SHP77 treated with DMSO at 0.1 percent for 48 hours (cell line): ENCODE measurements at places on chromosomes 6 and 20.

DNA sequence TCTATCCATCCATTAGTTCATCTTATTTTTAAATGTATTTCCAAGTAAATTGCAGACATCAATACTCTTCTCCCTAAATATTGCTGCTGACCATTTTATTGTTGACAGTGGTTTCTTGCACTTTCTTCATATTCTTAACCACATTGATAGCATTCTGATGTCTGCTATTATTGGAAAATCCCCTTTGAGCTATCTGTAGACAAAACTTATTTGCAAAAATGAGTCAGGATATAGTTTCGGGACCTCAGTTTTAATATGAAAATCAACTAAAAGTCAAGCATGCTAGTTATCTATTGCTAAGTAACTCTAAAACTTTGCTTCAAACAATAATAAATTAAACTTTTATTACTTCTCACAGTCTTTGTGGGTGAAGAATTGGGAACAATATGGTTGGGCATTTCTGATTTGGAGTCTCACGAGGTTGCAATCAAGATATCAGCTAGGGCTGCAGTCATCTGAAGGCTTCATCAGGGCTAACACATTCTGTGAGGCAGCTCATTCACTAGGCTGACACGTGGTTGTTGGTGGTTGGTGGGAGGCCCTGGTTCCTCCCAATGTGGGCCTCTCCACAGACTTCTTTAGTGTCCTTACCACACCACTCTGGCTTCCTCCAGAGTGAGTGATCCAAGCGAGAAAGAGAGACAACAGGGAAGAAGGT is 32.7 kb downstream of the CD109 start:
- DNase-seq, result no peak

DNA sequence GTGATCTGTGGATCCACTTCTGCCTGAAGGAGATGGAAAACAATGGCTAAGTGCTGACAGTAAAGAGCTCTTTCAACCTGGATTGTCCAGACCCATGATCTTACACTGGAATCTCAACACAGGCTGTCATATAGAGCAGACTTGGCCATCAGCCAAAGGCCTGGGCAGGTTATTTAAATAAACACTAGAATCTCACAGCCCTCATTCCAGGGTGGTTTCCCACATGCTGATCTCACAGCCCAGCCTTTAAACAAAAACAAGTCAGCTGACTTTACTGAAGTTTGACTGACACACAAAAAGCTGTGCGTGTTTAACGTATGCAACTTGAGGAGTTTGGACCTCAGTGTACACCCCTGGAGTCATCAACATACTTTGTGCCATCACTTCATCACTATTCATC is 28.4 kb downstream of the SYNDIG1 start:
- peak; percentile 41 for DNase-seq

GRCh38 chr20:53711333-53712211 is 117.9 kb upstream of the ZNF217 start:
- no peak for DNase-seq

DNA sequence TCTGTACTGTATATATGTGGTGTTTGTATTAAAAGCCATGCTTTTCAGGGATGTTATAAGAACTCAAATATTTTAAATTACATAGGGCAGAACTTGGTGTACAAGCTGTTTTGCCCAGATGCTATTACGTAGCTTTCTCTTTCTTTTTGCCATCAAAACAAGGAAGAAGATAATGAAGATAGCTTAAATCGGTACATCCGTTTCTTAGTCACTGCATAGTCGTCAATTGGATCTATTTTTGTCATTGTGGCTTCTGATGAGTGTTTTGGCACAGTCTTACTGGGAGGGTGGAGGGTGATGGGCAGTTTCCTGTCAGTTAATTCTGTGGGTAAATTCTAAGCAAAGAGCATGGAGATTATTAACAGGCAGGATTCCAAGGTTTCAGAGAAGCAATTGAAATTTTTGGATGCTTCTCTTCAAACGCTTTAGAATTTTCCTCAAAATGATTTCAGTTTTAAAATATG is 649.1 kb upstream of the GJE1 start:
- peak; percentile 87 for DNase-seq
